ENCODE measurements at places on chromosomes 12 and 14. TPM values are rescaled to one million over a fixed set of nuclear protein-coding genes. Genes with fewer than 3 reads are reported as not detected.

GRCh38 chr12:3231399-3231876 is 154.3 kb downstream of the TSPAN9 start:
- no peaks in the 10 kb centered on the region for H3K27me3 ChIP-seq
- no peaks in the 10 kb centered on the region for H3K4me1 ChIP-seq
- no peak overlapping the region for H3K27ac ChIP-seq
- no peak for DNase-seq
- H3K4me3 ChIP-seq: no peak overlapping the region
- H3K36me3 ChIP-seq: no peaks in the 10 kb centered on the region

DNA sequence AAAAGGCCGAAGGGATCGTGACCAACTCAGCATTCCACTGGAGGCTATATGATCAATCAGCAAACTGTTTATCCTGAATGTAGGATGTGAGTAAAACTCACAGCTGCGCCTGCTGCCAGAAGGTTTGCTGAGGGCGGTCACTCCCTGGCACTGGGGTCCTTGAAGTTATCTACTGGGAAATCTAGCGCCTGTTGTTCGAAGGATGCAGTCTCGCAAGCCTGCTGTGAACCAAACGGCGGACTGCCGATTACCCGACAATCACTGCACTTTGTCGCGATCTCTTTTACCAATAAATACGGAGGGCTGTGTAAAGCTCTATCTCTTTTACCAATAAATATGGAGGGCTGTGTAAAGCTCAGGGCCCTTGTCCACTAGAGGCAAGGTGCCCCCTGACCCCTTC is 12.9 kb downstream of the DDX51 start:
- no peak for DNase-seq
- H3K27ac ChIP-seq: no peak overlapping the region
- no peak overlapping the region for H3K4me3 ChIP-seq
- H3K4me1 ChIP-seq: no peaks in the 10 kb centered on the region

- DNase-seq: no peak
- H3K36me3 ChIP-seq: no peaks in the 10 kb centered on the region
- H3K4me1 ChIP-seq: no peaks in the 10 kb centered on the region
- H3K27ac ChIP-seq: no peak overlapping the region
Observed at GRCh38 chr12:49543914-49544815, 5.3 kb downstream of the KCNH3 start.

DNA sequence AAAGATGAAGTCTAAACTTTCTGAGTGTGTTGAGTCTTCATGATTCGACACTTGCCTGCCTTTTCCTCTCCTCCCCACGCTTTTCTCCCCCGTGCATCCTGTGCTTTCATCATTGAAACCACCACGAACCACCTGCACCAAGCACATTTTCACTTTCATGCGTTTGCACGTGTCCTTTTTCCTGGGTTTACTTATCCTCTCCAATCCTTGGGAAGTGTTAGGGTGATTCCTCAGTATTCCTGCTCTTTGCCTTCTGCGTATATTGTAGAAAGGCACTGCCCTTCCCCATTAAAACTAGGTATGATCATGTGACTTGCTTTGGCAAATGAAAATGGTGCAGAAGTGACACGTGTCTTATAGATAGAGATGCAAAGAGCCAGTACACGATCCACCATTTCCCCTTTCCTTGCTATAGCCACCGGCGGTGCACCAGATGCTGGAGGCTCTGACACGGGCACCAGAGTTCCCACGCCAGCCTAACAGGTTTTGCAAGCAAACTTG is 106.6 kb downstream of the BRMS1L start:
- H3K4me1 ChIP-seq: 0 out of 2 replicates have a peak, but pooled peaks cover 2% of the 10 kb centered on the region
- peaks cover 14% of the 10 kb centered on the region for H3K27me3 ChIP-seq
- no peak overlapping the region for H3K27ac ChIP-seq
- H3K36me3 ChIP-seq: no peaks in the 10 kb centered on the region
- H3K4me3 ChIP-seq: no peak overlapping the region
- no peak for DNase-seq

- peaks cover 16% of the 10 kb centered on the region for H3K4me1 ChIP-seq
- peaks cover 33% of the 10 kb centered on the region for H3K36me3 ChIP-seq
Observed at GRCh38 chr12:12984149-12984548, 15.9 kb downstream of the HEBP1 start.

DNA sequence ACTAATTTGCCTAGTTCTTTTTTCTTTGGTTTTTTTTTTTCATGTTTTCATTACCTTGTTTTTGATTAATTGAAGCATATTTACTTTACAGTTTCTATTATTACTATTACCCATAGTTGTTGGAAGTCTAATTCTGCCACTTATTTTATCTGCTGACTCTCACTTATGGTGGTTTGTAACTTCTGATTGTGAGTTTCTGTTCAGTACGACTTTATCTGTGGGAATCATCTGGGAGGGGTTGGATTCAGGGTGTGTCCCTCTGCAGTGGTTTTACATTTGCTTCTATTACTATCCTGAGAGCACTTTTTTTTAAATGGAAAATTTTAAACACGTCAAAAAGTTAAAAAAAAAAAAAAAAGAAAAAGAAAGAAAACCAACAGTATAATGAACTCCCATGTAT is 26.4 kb upstream of the SOS2 start:
- no peak for DNase-seq
- no peaks in the 10 kb centered on the region for H3K27me3 ChIP-seq
- H3K27ac ChIP-seq: no peak overlapping the region
- H3K4me3 ChIP-seq: no peak overlapping the region
- no peaks in the 10 kb centered on the region for H3K4me1 ChIP-seq

- DNase-seq: no peak
- peaks cover 32% of the 10 kb centered on the region for H3K4me1 ChIP-seq
- H3K4me3 ChIP-seq: no peak overlapping the region
Observed at GRCh38 chr14:51619561-51619960, 32.1 kb upstream of the FRMD6 start.

- no peak overlapping the region for H3K27ac ChIP-seq
- H3K36me3 ChIP-seq: no peaks in the 10 kb centered on the region
- H3K27me3 ChIP-seq: no peaks in the 10 kb centered on the region
- H3K4me1 ChIP-seq: peaks cover 18% of the 10 kb centered on the region
- peak; percentile 25 for DNase-seq
Observed at GRCh38 chr12:93226361-93226760, 151.4 kb upstream of the NUDT4 start.

- H3K27me3 ChIP-seq: no peaks in the 10 kb centered on the region
- H3K36me3 ChIP-seq: no peaks in the 10 kb centered on the region
- no peak for DNase-seq
- no peak overlapping the region for H3K4me3 ChIP-seq
- H3K27ac ChIP-seq: no peak overlapping the region
Observed at GRCh38 chr14:61502459-61503093, 181.2 kb downstream of the PRKCH start.

DNA sequence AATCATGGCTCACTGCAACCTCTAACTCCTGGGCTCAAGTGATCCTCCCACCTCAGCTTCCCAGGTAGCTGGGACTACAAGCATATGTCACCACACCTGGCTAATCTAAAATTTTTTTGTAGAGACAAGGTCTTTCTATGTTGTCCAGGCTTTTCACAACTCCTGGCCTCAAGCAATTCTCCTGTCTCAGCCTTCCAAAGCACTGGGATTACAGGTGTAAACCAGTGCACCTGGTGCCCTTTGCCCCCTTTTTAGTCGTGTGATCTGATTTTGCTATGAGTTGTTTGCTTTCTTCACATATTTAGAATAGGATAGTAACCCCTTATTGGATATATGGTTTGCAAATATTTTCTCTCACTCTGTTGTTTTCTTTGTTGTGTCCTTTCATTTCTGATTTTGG is 1.7 kb upstream of the RAD52 start:
- H3K36me3 ChIP-seq: no peaks in the 10 kb centered on the region
- H3K4me1 ChIP-seq: peaks cover 32% of the 10 kb centered on the region
- DNase-seq: no peak
- H3K27ac ChIP-seq: no peak overlapping the region

GRCh38 chr14:68208626-68209317 is 389.2 kb downstream of the RAD51B start:
- peaks cover 30% of the 10 kb centered on the region for H3K4me1 ChIP-seq
- H3K27ac ChIP-seq: 0 out of 2 replicates have a peak overlapping the region, but pooled peaks have one; percentile 18
- no peak overlapping the region for H3K4me3 ChIP-seq

SLC25A47 gene
- polyA plus RNA-seq: not detected

TMEM132D gene
- not detected for polyA plus RNA-seq

CYP27B1 gene
- 0.42 TPM for polyA plus RNA-seq

POTEM gene
- polyA plus RNA-seq: not detected

JPH4 gene
- 0.05 TPM for polyA plus RNA-seq

NRIP2 gene
- 0.24 TPM for polyA plus RNA-seq

KRT73 gene
- not detected for polyA plus RNA-seq
